ENCODE measurements at places on chromosomes 6 and 20. TPM values are rescaled to one million over a fixed set of nuclear protein-coding genes. Genes with fewer than 3 reads are reported as not detected.
A peak's percentile ranks its signal among the peaks of the same experiment; 100 is the strongest.

DNA sequence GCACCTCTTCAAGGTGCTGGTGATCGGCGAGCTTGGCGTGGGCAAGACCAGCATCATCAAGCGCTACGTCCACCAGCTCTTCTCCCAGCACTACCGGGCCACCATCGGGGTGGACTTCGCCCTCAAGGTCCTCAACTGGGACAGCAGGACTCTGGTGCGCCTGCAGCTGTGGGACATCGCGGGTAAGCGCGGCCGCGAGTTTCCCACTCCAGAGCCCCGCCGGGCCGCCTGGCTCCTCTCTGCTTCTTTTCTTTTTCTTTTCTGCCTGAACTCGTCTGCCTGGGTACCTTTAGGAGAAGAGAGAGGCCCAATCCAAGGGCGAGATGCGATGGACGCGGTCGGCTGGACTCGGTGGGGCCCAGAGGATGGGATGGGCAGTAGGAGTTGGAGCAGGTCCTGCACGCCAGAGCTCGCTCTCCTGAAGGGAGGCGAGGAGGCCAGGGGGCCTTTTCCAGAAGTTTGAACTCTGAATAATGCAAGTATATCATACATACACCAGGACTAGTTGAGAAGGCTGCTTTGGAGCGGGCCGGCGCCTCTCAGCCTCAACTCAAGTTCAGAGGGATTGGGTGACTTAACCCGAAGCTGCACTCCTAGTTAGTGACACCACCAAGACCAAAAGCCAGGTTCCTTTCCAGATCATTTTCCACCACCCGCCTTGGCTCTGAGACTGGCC, 445 bp downstream of the RAB32 start:
- DNase-seq: no peak

GRCh38 chr20:40754339-40754943, 65.4 kb upstream of the MAFB start:
- DNase-seq: no peak

DNA sequence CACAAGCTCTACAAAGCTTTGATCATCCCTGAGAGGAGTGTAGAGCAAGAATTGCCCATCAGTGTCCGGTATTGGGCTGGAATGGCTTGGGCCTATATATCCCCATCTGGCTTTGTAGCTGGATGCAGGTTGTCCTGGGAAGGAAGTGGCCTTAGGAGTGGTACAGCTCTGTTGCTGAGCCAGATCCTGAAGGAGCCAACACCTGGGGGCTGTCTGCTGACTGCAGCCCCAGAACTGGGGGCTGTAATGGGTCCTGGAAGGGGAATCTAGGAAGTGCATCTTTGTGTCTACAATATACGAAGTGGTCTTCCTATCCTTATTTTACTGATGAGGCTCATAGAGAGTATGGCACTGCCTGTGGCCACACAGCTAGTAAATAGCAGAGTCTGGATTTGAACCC, 145.9 kb downstream of the CDC5L start:
- DNase-seq: no peak

GRCh38 chr20:32189691-32190615, 17.6 kb downstream of the PLAGL2 start:
- peak; percentile 49 for DNase-seq

DNA sequence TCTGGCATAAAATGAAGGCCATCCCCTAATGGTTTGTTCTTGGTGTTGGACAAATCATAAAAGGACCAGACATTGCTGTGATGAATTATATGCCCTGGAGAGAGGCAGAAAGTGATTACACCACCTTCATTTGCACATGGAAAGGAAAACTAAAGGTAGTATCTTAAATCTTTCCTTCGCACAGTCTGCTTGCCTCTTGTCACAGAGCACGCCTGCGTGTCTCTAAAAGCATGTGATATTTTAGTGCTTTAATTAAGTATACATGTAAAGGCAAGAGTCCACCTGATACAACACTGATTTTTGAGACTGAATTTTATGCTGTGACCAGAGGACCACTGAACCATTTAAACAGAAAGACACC, 28.8 kb upstream of the PLAGL1 start:
- DNase-seq: no peak

DNA sequence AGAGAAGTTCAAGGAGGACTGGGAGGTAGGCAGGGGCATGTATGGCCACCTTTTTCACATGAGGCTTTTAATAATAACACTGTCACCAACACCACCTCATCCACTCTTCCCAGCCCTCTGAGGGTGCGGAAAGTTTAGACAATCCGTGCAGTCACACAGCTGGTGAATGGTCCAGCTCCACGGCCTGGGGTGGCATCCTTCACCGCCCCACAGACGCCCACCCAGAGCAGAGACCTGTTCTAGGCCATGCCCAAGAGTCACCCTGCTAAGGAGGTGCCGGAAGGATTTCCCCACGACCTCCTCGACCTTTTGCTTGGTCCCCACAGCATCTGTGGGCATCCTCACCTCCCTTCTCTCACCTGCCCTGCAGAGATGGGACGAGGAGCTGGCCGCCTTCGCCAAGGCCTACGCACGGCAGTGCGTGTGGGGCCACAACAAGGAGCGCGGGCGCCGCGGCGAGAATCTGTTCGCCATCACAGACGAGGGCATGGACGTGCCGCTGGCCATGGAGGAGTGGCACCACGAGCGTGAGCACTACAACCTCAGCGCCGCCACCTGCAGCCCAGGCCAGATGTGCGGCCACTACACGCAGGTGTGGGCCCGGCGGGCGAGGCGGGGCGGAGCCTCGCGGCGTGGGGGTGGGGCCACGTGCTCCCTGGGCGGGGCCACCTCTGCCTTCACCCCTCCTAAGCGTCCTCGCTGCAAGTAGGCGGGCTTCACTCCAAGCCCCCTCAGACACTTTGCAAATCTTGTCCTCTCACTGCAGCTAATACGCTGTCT, 4.4 kb downstream of the PI16 start:
- DNase-seq: no peak

DNA sequence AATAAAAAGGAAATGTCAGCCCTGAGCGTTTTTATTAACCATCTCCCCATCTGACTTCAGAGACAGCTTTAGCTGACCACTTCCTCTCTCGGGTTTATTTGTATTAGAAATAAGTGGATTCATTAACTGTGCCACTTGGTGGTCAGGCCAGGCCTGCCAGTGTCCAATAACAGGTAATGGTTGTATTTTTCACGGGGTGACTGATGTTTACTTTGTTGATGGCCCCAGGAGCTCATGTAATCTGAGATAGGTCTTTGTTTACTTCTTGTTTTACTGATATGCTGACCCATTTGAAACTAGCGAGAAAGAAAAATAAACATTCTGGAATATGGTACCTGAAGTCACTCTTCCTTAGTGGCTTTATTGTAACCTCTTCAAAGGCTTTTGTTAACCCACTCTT, 504.3 kb upstream of the SLC35B3 start:
- DNase-seq: no peak

DNA sequence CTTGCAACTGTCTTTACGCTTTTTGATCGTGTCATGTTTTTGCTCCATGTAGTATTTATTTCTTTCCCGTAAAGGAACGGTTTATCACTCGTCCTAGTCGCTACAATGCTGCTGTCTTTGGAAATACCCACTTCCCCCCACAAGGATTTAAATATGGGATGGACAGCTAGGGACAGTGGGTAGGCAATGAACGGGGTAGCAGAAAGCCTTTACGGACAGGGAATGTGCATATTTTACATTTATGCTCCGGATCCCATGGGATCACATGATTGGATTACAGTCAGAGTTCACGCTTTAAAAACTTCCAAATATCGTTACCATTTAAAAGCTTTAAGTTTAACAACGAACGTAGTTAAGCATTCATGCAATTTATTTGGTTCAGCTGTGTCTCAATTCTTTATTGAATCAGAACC, 1.2 kb downstream of the HIVEP1 start:
- DNase-seq: no peak

- no peak for DNase-seq
These were observed 52.7 kb downstream of the DLL1 start for GRCh38 chr6:170237999-170238740.

DNA sequence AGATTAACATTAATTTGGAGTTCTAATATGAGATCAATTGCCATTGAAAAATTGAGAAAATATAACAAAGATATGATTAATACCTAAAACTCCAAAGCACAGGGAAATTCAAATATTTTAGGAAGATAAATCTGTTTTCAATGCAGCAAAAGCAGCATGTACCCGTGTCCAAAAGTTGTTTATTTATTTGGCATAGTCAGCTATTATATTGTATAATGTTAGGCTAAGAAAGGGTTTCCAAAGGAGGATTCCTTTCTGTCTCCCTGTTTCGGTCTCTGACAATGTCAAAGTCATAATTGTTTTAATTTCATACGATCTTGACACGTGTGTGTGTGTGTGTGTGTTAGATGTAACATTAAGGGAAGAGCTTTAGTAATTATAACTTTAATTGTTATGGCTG, 914.5 kb downstream of the EYS start:
- no peak for DNase-seq

GRCh38 chr6:33898771-33899170, 95.0 kb upstream of the MLN start:
- DNase-seq: no peak

GRCh38 chr6:111358454-111358853, 124.6 kb downstream of the REV3L start:
- DNase-seq: no peak

- DNase-seq: no peak
These were observed 9.1 kb downstream of the BCAS1 start for GRCh38 chr20:54061101-54061881.

DNA sequence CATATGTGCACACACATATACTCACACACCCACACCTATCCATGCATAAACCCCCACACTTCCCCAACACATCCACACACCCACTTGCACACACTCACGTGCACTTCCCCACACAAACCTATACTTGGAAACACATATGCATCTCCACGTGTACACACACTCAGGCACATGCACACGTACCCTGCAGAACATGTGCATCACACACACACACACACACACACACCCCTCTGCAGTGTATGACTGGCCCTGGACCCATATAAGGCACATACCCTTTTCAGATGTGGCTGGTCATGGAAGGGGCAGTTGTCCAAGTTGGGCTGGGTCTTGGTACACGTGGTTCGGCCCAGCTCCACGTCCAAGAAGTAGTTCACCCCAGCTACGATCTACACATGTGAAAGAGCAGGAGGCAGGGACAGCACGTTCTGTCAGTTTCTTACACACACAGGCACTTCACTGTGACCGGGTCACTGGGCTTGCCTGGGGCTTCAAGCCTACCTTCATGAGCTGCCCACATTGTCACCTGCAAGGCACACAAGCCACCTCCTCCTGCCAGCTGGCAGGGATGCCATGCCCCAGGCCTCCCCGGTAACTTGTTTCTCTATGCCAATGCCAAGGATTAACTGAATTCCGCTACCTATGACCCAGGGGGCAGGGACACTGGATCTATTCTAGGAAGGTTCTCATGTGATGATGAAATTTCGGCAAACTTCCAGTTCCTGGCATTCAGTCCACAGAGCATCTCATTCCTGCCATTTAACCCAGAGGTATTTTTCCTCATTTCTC, 2.6 kb downstream of the CST3 start:
- no peak for DNase-seq

- DNase-seq: no peak
These were observed 1.3 kb downstream of the NOP56 start for GRCh38 chr20:2653556-2654383.

CST4 gene
- total RNA-seq: not detected

SSTR4 gene
- not detected for total RNA-seq

SLC22A16 gene
- not detected for total RNA-seq

JPH2 gene
- total RNA-seq: not detected

FAM83C gene
- total RNA-seq: not detected

LAMP5 gene
- not detected for total RNA-seq

TBXT gene
- total RNA-seq: not detected

HLA-G gene
- 0.52 TPM for total RNA-seq

SALL4 gene
- total RNA-seq: 0.08 TPM

TRIM31 gene
- 0.20 TPM for total RNA-seq

C6orf15 gene
- not detected for total RNA-seq

AGPAT4 gene
- total RNA-seq: 4.3 TPM

OOEP gene
- total RNA-seq: not detected

MYLK4 gene
- total RNA-seq: 0.42 TPM
